ENCODE measurements at places on chromosomes 3 and 15.

DNA sequence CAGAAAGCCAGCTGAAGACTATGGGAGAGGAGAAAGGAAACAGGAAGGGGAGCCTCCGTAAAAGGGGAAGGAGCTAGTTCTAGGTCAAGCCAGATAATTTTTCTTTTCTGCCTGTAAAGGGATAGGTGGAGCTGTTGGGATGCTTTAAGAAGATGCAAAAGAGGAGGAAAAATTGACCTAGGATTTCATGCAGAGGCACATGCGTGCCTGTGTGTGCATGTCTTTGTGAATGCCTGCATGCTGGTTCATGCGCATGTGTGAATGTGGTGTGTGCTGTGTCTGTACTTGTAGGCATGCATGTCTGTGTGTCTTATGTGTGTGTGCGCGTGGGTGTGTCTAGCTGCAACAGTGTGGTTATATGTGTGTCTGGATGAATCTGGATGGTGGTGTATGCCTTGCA, 27.3 kb downstream of the CCDC33 start:
- ATAC-seq, result peak; percentile 3

- ATAC-seq, result no peak
These were observed 4.0 kb upstream of the TMEM89 start for GRCh38 chr3:48625600-48625999.

DNA sequence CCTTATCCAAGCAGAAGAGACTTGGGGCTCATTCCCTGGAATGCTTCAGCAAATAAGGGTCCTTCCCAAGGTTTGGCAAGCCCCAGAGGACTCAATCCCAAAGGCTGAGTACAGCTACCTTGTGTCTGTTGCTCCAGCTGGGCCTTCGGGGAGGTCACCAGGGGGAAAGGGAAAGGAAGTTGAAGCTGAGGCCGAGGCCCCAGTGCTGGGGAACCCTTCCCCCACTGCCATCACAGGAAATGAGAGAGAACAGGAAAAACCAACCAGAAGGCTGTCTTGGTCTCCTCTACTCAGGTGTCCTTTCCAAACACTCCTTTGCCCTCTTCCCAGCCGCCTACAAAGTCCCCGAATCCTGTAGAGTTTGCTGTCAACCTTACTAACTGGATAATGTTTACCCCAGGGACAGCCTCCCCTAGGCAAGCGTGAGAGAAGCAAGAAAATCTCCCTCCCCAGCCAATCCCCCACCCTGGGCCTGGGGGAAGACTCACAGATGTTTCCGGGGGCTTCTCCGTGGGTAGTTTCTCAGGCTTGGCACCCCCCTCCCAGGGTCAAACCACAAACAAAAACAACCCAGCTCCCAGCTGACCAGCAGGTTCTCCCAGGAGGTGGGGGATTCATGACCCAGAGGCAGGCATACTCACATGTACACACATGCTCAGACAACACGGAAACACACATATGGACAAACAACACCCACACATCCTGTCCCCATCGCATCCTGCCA, 5.5 kb downstream of the CSRNP1 start:
- ATAC-seq, result no peak

DNA sequence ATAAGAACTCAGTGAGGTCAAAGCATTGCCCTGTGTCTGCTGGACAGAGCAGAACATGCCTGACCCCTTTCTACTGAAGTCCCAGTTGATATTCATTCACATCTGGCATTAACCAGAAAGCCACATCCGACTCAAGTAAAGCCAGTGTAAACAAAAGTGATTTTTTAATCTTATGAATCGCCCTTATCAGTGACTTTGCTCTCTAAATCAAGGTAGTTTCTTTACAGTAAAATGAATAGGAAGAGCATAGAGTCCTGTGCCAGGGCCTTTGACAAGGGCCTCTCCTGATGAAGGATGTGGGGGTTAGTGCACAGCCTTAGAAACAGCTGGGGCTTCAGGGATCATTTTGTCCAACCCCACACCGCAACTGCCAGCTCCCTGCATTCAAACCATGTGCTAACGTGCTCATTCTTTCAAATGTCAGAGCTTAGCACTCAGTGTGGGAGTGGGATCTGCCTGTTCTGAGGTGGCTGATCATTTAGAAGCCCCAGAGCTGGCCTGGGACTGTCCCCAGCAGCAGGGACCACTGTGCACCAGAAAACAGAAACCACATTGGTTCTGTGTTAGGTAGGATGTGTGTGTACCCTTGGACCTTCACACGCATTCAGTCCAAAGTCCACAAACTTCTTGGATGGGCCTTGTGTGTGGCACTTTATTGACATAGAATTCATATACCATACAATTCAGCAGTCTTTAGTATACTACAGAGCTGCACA, 55.3 kb downstream of the CCR4 start:
- ATAC-seq, result no peak

DNA sequence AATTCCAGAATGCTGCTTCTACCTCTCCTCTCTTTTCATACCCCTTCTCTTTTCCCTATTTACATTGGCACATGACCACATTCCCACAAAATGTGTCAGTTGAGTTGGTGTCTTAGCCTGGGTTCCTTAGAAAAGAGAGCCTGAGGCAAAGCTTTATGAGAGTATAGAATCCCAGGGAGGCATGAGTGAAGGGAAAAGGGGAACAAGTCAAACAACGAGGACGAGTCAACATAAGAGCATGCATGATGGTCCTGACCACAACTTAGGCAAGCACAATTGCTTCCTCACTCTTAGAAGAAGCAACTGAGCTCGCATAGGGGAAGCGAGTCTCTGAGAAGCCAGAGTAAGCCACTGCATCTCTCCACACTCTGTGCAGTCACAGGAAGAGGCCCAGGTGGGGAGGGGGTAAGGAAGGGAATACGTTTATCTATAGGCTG, 15.4 kb upstream of the ZNF774 start:
- ATAC-seq, result peak; percentile 33

DNA sequence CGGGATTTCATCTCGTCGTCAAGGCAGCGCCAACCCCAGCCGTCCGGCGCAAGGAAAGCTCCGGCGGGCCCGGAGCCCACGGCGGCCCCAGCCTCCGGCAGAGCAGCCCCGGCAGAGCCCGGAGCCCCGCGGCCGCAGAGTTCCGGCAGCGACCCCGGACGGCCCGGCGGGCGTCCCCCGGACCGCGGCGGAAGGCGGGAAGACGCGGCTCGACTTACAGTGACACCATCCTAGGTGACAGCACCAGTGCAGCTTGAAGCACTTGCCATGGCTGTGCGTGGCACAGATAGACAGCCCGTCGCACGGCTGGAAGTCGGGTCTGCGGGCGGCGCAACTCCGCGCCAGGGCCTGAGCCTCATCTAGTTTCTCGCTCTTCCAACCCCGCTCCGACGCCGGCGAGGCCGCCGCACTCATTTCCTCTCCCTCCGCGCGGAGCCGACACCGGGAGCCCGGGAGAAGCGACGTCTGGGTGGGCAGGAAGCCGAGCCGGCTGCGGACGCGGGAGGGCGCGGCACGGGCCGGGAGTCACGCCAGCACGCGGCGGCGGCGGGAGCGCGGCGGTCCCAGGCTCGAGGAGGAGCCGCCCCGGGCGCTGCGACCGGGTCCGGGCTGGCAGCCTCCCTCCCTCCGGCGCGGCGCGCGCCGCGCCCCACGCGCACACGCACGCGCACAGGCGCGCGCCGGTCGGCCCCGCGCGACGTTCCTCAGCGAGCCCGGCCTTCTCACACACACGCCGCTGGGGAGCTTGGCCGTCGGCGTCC, at the start of gene C3orf70:
Gene C3orf70 (minus strand): TSS at position 651 of the 761 bp plus-strand sequence. CDS start 237 bp downstream, at position 414.
- ATAC-seq, result peak; percentile 76

- ATAC-seq, result no peak
These were observed 231.2 kb downstream of the BBX start for GRCh38 chr3:107753976-107754375.

Measured in motor neuron (in vitro differentiated cells).